ENCODE measurements at places on chromosomes 4 and X.

GRCh38 chrX:53281321-53281822 is at the start of gene IQSEC2:
IQSEC2 (minus strand) TSS chrX:53281584.
- peak; percentile 79 for DNase-seq

GRCh38 chrX:39439906-39440798 is 638.9 kb downstream of the MID1IP1 start:
- DNase-seq, result no peak

- DNase-seq, result peak; percentile 92
Observed at GRCh38 chr4:112170451-112170993, 25.3 kb downstream of the FAM241A start.

DNA sequence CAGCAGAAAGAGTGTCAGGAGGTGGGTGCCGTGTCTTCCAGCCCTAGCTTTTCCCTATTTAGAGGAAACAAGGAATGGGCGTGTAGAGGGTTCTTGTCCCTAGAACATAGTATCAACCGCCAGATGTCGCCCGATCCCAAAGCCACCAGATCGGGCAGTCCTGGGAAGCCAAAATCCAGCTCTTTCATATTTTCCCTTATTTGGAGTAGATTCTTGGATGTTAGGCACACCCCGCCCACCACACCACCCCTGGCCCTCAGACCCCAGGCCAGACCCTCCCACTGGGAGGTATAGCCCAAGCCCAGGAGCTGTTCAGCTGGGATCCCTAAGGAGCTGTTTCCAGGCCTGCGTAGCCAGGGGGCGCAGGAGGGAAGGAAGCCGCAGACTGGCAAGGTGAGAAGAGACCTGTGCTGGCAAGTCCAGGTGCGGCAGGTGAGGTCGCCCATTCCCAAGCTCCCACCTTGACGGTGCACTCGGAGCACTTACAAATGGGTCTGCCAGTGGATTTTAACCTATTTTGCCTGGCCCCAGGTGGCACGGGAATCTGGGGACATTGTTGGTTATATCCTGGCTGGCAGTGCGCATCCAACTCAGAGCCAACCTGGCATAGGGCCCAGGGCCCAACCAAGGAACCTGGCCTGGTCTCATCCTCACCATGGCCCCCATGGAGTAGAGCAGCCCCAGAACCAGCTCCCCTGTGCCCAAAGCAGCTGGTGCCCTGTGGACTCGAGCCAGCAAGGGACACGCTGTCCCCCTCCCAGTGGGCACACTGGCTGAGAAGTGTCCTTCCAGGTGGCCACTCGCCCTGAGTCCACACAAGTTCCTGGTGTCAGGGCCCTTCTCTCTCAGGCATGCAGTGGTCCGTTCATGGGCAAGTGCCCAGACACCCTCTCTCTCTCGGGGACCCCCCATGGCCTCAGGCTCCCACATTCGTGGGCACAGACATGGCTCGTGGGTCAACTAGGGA is 811 bp downstream of the FLNA start:
- DNase-seq, result peak; percentile 92

- DNase-seq, result peak; percentile 22
Observed at GRCh38 chrX:22969411-22969810, 30.3 kb upstream of the DDX53 start.
